ENCODE measurements at places on chromosomes 3 and 15.

DNA sequence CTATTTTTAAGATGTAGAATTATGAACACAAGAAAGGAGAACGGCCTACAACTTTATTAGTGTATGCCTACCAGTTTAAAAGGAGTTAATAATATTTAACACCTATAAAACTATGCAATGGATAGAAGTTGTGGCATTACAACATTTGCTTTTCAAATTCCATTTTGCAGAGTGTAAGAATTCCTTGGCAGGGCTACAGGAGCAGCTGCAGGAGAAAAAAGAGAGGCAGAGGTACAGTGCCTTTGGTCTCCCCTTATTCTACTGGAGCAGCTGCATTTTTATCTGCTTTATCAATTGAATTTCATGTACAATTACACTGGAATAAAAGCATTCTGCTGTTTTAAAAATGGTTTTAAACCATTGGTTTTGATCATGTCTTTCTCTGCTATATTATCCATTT, 145.7 kb upstream of the KCNH8 start:
- DNase-seq, result no peak

DNA sequence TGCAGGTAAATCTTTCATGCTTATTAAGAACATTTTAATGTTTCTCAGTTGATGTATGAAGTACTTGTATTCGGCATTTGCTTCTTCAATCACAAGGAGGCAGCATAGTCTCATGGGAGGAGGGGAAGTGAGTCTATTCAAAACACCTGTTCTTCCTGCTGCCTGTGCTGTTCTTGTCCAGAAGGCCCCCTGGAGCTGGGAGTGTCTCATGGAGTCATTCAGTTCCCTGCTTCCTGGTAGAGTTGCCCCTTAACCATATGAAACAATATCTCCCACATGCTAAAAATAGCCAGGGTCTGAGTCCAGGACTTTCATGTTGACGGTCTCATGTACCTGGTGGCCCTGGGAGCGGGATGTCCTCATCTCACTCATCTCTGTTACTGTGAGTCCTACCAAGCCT, 15.5 kb upstream of the PPP1R2 start:
- DNase-seq, result no peak

- no peak for DNase-seq
Observed at GRCh38 chr3:149153402-149153801, 24.0 kb downstream of the HPS3 start.

DNA sequence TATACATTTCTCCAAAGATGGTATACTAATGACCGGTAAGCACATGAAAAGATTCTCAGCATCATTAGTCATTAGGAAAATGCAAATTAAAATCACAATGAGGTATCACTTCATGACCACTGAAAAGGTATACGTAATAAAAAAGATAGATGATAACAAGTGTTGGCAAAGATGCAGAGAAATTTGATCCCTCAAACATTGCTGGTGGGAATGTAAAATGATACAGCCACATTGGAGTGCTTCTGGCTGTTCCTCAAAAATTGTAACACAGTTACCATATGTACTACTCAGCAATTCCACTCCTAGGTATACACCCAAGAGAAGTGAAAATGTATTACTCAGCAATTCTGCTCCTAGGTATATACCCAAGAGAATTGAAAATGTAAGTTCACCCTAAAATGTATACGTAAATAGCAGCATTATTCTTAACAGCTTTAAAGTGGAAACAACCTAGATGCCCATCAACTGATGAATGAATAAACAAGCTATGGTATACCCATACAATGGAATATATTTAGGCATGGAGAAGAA, 25.0 kb upstream of the KY start:
- no peak for DNase-seq

- DNase-seq, result no peak
Observed at GRCh38 chr3:10420745-10421475, 84.5 kb downstream of the ATP2B2 start.

- no peak for DNase-seq
Observed at GRCh38 chr3:121768452-121768851, 18.9 kb upstream of the GOLGB1 start.

DNA sequence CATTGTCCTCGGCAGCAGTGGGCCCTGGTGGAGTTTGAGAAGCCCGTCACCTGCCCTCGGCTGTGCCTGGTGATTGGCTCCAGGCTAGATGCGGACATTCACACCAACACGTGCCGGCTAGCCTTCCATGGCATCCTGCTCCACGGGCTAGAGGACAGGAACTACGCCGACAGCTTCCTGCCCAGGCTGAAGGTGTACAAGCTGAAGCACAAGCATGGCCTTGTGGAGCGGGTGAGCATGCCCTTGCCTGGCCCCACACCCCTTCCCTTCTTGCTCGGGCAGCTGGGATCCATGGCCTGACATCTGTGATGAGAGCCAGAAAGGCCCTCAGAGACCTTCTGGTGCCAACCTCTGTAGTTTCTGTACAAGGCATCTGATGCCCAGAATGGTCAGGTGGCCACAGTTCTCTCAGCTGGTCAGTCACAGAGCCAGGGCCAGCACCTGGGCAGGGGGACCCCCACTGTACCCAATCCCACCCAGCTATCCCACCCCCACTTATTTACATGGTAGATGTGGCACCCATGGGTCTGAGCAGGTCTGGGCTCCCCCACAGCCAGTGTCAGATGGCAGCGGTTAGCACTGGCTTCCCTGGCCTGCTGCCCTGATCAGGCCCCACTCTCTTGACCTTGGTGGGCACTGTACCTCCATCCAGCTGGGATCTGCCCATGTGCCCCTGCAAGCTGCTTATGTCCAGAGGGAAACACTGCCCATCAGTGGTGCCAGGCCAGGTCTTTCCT, 124.9 kb downstream of the DNAJB8 start:
- no peak for DNase-seq

- no peak for DNase-seq
Observed at GRCh38 chr15:38499651-38500050, 45.7 kb downstream of the FAM98B start.

DNA sequence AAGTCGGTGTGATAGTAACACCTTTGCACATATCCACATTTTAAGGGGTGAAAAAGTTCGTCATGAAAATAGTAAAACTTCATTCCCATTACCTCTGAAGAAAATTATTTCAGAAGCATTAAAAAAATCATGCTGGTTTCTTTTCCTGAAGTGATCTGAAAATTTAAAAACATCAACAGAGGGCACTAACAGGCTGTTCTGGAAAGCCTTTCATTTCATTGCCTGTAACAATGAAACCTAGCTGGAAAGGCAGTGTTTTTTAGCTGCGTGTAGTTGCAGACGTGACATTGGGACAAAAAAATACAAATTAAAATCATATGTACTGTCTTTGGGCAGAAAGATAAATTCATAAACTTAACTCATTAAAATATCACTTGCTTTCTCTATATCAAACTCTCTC, 993.8 kb downstream of the GBE1 start:
- DNase-seq, result no peak

GRCh38 chr3:152047465-152047864, 174.0 kb downstream of the SUCNR1 start:
- DNase-seq, result no peak

DNA sequence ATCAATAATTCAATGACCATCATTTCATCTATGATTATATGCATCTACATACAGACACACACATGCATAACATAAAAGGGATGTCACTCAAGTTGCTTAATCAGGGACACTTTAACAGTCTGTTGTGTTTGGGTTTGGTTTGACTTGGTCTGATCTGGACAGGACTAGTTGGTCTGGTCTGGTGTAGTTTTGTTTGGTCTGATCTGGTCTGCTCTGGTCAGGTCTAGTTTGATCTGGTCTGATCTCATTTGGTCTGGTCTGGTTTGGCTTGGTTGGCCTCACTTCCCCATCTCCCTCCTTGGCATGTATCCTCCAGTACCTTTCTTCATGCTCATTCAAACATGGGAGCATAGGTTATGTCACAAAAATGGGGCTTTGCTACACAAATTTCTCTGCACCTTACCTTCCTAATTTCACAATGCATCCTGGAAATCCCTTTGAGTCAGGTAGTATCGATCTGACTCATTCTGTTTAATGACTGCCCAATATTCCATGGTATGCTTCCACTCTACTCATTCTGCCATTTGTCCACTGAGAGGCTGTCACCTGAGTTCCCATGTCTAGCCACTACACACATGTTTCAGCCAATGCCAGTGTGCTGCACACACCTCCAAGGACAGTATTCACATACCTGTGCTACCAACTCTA, 73.0 kb upstream of the TPM1 start:
- no peak for DNase-seq

GRCh38 chr15:87871258-87871681, 385.3 kb downstream of the NTRK3 start:
- no peak for DNase-seq

DNA sequence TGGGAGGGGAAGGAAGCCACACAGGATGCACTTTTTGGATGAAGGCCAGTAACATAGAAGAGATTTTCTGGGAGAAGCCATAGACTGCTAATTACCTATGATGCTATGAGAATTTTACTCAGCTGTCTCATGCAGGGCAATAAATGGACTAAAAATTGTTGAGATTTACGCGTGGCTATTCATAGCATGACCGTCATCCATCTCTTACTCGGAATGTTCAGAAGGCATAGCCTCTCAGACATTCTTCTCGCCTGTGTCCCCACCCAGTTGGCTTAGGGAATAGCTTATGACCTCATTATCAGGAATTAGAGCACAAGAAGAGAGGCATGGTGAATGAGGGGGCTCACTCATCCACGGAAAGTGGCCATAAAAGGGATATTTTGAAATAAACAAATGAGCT, 107.9 kb upstream of the ATP10A start:
- DNase-seq, result no peak

DNA sequence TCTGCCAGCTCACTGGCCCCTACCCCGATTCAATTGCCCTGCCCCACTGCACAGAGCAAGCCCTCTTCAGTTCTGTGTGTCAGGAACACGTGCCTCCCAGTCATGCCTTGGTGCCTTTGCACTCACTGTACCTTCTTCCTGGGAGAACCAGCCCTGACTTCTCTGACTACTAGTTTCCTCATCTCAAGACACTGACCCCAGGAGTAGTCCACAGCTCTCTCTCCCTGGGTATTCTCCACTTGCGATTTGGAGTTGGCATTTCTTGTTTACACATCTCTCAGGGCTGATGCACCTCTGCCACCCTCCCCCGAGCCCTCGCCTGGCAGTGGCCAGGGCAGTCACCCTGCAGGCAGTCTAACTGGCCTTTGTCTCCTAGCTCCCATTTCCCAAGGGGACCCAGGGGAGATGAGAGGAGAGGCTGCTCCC, 5.7 kb downstream of the CISH start:
- DNase-seq, result no peak

- DNase-seq, result peak; percentile 4
Observed at GRCh38 chr3:31288641-31289100, 244.1 kb upstream of the STT3B start.

- DNase-seq, result no peak
Observed at GRCh38 chr3:1216856-1217255, 124.0 kb downstream of the CNTN6 start.

DNA sequence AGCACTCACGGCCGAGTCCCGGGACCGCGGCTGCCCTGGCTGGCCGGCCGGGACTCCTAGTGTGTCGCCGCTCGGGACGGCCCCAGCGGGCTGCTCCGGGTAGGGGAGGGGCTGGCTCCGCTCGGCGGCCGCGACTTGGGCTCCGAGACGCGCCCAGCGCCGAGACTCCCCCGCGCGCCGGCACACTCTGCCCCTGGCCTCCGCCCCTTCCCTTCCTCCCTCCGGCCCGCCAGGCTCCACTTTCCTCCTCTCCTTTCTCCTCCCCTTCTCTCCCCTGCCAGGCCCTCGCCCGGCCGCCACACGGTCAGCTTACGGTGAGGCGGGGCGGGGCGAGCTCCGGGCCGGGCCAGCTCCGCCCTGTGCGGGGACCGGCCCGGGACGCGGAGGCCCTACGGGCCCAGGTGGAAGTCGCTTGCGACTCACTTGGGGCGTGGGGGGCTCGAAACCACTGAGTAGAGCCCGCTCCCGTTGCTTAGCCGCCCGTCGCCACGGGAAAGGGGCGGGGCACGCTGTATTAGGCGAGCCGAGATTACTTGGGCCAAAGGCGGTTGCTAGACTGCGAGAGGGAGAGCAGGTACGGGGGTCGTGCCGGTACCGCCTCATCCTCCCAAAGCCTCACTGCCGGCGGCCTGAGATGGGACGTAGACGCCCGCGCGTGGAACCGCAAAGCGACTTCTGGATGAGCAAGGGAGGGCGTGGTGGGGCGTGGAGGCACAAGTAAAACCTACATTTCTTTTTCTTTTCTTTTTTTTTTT, at the start of gene ITGB5:
ITGB5 (minus strand) TSS at position 189 of the 755 bp plus-strand sequence. CDS start 365 bp downstream, outside the sequence.
- no peak for DNase-seq

DNA sequence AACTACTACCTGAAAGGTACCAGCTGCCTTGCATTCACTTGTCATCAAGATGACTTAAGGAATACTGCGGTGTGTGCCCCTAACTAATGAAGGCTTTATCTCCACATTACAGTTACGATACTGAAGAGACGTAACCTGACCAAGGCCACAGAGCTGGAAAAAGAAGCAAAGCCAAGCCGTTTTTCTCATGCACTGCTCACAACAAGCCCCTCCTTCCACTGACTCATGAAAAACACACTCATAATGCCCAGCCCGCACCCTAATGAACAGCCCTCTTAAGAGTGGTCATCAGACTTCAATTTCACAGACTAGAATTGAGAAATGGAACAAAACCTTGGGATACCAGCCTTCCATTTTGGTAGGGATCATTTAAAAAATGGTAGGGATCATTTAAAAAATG, 11.6 kb downstream of the PSMD6 start:
- DNase-seq, result no peak

GRCh38 chr3:48863122-48863521, 15.4 kb upstream of the PRKAR2A start:
- no peak for DNase-seq

DNA sequence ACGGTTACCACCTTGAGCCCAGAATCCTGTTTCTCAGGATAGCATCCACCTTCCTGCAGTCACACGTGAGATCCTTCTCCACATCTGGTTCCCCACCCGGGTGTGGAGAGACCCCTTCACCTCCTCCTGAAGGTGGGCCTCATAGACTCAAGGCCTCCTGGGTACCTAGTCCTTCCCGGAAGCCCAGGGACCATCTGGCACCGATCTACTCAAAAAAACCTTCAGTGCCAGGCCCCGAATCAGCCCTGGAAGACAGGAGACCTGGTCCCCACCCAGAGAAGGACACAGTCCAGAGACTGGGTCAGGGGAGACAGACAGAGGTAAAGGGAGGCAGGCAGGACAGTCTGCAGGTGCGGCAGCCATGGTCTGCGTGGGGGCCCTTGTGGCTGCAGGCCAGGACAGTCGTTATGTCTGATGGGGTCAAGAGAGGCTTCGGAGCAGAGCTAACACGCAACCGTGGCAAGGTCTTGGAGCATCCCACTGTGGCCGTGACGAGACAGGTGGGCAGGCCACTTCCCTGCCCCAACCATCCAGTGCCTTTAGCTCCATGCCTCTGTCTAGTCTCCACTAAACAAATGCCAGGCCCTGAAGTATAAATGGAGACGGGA, 112.2 kb upstream of the ABHD17C start:
- DNase-seq, result no peak

DNA sequence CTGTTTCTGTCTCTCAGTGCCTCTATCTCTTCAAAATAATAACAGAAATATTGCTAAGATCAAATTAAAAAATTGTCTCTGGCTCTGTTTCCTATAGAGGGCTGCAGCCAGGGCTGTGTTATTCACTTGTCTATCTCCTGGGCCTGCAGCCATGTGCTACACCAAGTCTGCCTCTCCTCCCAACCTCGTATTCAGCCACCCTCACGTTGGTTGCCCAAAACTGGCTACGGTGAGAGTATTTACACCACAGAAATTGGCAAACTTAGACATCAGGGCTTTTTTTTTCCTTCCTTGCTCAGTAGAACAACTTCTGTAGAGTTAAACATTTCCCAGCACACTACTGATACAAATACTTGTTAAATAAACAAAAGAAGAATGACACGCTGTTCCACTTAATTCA, 320.9 kb upstream of the ICE2 start:
- no peak for DNase-seq

All from stimulated activated CD8-positive, alpha-beta memory T cell treated with anti-CD3 and anti-CD28 coated beads, Interleukin-7, amount 100 ng/mL, for 24 hours (primary cell).